ENCODE measurements at places on chromosomes 11 and 22. TPM values are rescaled to one million over a fixed set of nuclear protein-coding genes. Genes with fewer than 3 reads are reported as not detected.

APOL4 gene
- 9.8 TPM for total RNA-seq

ZNF215 gene
- 12.5 TPM for total RNA-seq

DNA sequence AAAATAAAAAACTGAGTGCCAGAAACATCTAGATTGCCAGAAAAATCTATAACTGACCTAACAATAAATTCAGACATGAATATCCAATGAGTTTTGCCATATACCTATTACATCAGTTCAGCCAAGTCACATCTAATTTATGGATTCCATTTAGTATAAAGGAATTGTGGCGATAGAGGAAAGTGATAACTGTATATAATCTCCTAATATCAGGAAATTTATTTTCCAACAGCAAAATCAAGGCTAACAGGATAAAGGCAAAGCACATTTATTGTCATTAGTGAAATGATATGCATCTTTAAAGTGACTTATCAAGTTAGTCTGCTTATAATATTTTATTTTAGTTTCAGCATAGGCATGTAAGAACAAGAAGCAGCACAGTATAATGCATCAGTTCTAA lies 298.2 kb upstream of the PITPNB start:
- no peaks in the 10 kb centered on the region for H3K4me1 ChIP-seq
- H3K27ac ChIP-seq = no peak overlapping the region
- no peak for DNase-seq

DNA sequence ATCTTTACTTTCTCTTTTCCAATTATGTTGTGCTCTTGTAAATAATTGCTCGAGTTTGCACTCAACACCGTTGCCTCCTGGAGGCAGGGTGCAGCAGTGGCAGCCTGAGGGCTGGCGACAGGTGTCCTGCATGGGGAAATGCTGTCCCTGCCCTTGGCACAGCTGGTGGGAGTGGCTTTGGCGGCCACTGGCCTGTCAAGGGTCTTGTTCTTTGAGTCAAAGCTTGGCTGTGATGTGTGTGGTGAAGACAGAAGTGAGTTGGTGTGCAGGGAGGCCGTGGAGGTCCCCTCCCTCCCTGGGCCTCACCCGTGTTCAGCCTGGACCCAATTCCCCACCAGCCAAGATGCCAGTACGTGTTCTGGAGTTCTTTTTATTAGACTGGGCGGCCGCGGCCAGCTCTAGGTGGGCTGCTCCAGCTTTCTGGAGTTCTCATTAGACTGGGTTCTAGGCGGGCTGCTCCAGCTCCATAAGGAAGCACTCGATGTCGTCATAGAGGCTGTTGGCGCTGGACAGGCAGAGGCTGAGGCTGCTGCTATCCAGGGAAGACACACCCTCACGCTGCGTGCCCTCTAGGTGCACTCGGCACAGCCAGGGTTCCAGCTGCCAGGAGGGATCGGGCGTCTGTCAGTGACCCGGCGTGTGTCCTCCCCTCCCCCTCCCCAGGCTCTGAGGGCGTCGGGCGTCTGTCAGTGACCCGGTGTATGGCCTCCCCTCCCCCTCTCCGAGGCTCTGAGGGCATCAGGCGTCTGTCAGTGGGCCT lies 3.4 kb downstream of the IRF7 start:
- H3K36me3 ChIP-seq = peaks cover 85% of the 10 kb centered on the region
- H3K4me1 ChIP-seq = peaks cover 8% of the 10 kb centered on the region
- peak overlapping the region; percentile 56 for H3K27ac ChIP-seq
